CD4-positive, alpha-beta T cell (primary cell): ENCODE measurements at places on chromosomes 4 and X.

GRCh38 chr4:39569209-39569608, 42.0 kb upstream of the UGDH start:
- no peaks in the 10 kb centered on the region for H3K4me1 ChIP-seq
- H3K36me3 ChIP-seq, result no peaks in the 10 kb centered on the region
- H3K4me3 ChIP-seq, result no peak overlapping the region
- no peaks in the 10 kb centered on the region for H3K27me3 ChIP-seq

GRCh38 chrX:154401045-154401799, 3.0 kb downstream of the RPL10 start:
- H3K27ac ChIP-seq, result no peak overlapping the region
- peaks cover 27% of the 10 kb centered on the region for H3K4me1 ChIP-seq
- no peak for DNase-seq
- H3K27me3 ChIP-seq, result no peaks in the 10 kb centered on the region
- H3K36me3 ChIP-seq, result peaks cover 24% of the 10 kb centered on the region

DNA sequence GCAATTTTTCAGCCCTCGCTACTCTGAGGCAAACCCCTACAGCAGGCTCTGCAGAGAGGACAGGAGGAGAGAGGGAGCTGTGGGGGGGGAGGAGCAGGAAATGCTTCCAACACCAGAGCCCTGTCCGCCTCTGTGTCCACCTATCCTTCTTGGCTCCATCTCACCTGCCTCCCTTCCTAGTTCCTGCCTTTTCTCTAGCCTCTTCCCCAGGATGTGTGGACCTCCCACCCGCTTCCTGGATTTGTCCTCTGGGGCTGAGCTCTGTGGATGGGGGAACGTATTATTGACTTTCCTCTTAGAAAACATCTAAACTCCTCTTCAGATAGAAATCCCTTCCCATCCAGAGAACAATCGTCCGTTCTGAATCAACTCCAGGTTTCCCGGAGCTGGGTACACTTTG, 14.4 kb downstream of the ASMT start:
- no peaks in the 10 kb centered on the region for H3K27me3 ChIP-seq
- H3K4me1 ChIP-seq, result no peaks in the 10 kb centered on the region
- DNase-seq, result no peak
- no peak overlapping the region for H3K27ac ChIP-seq
- no peak overlapping the region for H3K4me3 ChIP-seq

DNA sequence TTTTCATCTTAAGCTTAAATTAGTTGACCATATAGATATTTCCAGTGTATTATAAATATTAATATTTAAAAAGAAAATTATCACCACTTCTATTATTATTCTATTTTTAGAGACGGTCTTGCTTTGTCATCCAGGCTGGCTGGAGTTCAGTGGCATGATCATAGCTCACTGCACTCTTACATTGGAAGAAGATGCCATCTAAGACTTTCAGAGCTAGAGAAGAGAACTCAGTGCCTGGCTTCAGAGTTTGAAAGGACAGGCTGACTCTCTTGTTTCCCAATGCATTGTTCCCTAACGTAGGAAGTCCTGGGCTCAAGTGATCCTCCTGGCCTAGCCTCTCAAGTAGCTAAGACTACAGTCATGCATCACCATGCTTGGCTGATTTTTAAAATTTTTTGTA, 75.9 kb downstream of the FIP1L1 start:
- no peaks in the 10 kb centered on the region for H3K27me3 ChIP-seq
- DNase-seq, result no peak
- H3K27ac ChIP-seq, result no peak overlapping the region
- H3K4me3 ChIP-seq, result no peak overlapping the region

- no peak for DNase-seq
- H3K36me3 ChIP-seq, result no peaks in the 10 kb centered on the region
Observed at GRCh38 chrX:32644476-32645245, 566.7 kb downstream of the DMD start.

GRCh38 chr4:73379946-73380345, 24.1 kb upstream of the ALB start:
- H3K4me1 ChIP-seq, result no peaks in the 10 kb centered on the region
- no peak overlapping the region for H3K4me3 ChIP-seq
- DNase-seq, result no peak
- H3K27ac ChIP-seq, result no peak overlapping the region

GRCh38 chr4:83599183-83599582, 63.3 kb downstream of the GPAT3 start:
- H3K4me3 ChIP-seq, result no peak overlapping the region
- no peak overlapping the region for H3K27ac ChIP-seq
- H3K27me3 ChIP-seq, result no peaks in the 10 kb centered on the region
- H3K4me1 ChIP-seq, result no peaks in the 10 kb centered on the region
- no peaks in the 10 kb centered on the region for H3K36me3 ChIP-seq

DNA sequence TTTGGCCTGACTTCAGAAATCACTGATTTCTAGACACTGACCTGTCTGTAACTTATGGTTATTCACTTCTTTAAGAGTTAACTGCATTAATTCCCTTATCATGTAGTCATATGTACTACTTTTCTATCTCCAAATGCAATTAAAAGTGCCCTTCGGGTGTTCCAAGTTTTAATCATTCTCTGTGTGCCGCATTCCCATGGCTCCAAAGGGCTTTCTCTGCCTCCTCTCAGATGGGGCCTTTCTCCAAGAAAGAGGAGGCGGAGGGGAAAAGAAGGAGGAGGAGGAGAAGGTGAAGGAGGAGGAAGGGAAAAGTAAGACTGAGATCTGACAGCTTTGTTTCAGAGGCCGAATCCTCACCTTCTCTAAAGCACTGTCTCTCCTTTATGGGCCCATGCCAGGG, 325.8 kb downstream of the LDB2 start:
- H3K4me1 ChIP-seq, result no peaks in the 10 kb centered on the region
- H3K36me3 ChIP-seq, result no peaks in the 10 kb centered on the region
- H3K27me3 ChIP-seq, result no peaks in the 10 kb centered on the region

GRCh38 chrX:51494409-51494808, 2.0 kb downstream of the NUDT11 start:
- no peak for DNase-seq
- no peaks in the 10 kb centered on the region for H3K36me3 ChIP-seq
- peaks cover 5% of the 10 kb centered on the region for H3K4me1 ChIP-seq
- no peak overlapping the region for H3K4me3 ChIP-seq

GRCh38 chr4:143700046-143700415, 444 bp downstream of the FREM3 start:
- H3K36me3 ChIP-seq, result no peaks in the 10 kb centered on the region
- no peak overlapping the region for H3K27ac ChIP-seq
- H3K27me3 ChIP-seq, result peaks cover 22% of the 10 kb centered on the region
- no peak overlapping the region for H3K4me3 ChIP-seq
- no peak for DNase-seq
